Activated CD4-positive, alpha-beta T cell treated with anti-CD3 and anti-CD28 coated beads for 24 hours (primary cell): ENCODE measurements at places on chromosomes 5 and 9.

- no peak for DNase-seq
Observed at GRCh38 chr5:55800924-55801323, 50.2 kb upstream of the IL31RA start.

DNA sequence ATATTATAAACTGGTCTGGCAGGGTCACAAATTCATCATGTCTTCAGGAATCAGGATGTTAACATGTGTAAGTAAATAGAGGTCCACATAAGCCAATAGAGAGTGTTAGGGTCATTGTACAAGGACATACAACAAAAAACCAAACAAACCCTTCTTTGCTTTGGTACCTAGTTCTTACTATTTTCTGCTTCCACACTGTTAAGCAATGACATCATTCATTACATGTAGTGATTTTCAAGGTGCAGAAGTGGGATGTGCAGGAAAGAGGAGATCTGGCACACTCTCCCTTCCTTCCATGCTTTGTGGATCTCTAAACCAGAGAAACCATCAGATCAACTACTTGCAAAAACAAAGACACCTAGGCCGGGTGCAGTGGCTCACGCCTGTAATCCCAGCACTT lies 184.1 kb downstream of the RAPGEF6 start:
- DNase-seq = no peak

DNA sequence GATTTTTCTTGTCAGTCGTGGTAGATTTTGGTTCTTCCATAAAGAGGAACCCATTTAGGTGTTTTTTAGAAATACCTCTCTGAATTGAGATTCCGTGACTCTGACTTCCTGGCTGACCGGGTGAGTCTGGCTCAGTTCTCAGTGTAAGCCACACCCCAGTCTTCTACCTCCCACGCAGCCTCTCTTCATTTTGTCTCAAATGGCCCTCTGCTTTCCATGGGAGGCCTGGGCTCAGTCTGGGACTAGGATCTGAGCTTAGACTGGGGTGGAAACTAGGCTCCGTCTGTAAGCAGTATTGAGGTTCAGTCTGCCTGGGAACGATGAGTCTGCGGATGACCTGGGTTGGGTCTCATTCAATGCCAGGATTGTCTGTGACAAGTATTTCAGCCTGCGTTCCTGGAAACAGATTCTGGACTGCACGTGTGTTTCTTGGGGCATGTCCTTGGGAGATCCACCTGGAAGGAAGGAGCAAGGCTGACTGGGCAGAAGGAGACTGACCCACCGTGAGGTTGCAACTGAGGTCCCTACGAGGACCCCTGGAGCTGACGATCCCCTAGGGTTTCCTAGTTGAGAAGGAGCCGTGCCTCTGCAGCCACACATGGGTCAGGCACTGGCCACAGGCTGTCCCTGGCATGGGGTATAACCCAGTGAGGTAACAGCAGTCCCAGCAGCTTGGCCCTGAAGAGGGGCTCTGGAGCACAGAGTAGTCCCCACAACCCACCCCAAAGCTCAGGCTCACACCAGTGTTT lies 12.4 kb upstream of the CRB2 start:
- no peak for DNase-seq

DNA sequence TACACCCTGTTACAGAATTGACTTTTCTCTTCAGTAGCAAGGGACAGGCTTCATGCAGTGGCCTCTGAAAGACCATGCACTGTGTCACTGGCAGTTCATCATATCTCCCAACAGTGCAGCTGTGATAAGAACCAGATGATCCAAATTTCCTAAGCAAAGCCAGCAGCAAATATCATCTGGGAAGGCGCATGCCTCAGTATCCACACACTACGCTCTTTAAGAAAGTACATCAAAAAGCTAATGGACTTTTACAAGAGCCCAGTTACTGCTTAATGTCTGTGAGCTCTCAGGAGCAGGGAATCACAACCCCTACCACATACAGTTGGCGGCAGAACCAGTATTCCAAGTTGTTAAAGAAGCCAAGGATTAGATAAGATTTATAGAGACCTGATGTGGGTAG lies 25.1 kb downstream of the ADAMTSL1 start:
- DNase-seq = no peak
